ENCODE measurements at places on chromosomes 3 and 15.

- peak; percentile 33 for DNase-seq
Measured at GRCh38 chr3:38521391-38521987, 25.3 kb downstream of the EXOG start.

GRCh38 chr3:114712728-114713492 is 419.1 kb downstream of the TIGIT start:
- no peak for DNase-seq

DNA sequence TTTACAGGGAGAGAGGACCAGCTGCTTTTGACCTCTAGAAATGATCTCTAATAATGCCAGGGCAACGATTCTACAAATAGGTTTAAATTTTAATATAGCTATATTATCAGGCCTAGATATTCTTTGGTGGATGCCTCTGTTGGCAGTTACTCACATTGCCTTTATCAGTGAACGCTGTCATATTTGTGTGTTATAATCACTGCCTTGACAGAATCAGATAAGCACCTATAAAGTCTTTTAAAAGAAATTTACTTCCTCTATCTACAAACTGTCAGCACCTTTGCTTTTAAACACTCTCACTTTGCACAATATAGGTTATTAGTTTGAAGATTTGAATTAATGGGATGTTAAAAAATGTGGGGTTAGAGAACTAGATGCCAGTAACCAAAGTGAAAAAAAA is 324.1 kb downstream of the ZIC1 start:
- no peak for DNase-seq

- no peak for DNase-seq
Measured at GRCh38 chr3:55434789-55435188, 52.3 kb downstream of the WNT5A start.

DNA sequence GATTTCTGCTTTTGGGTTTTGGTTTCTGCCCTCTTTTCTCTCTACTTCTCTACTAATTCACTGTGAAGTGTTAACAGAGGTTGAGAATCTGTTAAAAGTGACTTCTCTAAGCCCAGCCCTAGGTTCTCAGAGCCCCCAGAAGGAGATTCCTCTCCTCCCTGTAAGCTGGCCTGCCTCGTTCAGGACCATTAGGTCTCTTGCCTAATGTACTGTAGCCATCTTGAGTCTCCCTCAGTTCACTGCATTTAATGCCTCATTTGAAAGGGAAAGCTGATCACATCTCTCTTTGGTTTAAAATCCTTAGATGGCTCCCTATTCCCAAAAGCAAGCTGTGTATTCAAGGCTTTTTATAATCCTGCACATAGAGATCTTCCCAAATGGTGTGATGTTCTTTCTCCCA is 16.3 kb downstream of the RTP1 start:
- no peak for DNase-seq

DNA sequence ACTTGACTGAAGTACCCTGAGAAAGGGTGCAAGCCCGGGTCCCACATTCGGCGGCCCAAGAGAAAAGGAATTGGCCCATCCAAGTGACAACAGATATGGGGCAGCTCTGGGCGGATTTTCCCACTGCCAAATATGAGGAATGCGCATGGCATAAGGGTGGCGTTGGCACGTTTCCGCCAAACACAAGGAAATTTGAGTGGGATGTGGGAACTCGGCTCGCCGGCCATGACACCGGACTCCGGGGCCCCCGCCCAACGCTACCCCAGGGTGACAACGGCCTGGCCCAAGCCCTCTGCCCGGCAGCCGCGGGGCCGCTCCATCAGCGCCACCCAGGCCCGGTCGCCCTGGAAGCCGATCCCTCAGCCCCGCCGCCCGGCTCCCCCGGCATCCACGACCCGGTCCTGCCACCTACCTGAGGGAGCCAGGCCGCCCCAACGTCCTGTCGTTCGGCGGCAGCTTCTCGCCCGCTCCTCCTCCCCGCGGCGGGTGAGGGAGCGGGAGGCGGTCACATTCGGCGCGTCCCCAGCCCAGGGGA is 449 bp downstream of the RAF1 start:
- DNase-seq: peak; percentile 82

GRCh38 chr3:127224118-127224517 is 31.2 kb downstream of the PRR23E start:
- no peak for DNase-seq

- DNase-seq: no peak
Measured at GRCh38 chr3:187773233-187774184, 28.2 kb upstream of the BCL6 start.

DNA sequence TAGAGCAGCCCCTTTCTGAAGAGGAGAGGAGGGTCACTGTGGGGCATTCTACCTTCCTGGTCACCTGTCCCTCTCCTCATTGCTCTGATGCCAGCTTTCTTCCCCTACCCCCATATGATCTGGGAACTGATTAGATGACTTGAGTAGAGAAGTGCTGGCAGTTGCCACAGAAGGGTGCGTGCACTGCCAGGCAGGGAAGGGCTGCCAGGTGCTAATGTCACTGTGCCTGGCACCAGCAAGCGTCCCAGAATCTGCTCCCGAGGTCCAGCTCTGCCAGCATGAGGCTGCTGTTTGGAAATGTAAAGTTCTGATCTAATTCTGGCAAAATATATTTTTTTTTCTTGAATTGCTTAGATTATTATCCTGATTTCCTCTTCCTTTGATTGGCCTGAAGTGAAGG is 52.8 kb downstream of the PPM1L start:
- DNase-seq: no peak

- no peak for DNase-seq
Measured at GRCh38 chr3:71542521-71543370, 40.8 kb downstream of the FOXP1 start.

- DNase-seq: no peak
Measured at GRCh38 chr3:40464339-40465110, 7.4 kb downstream of the RPL14 start.

DNA sequence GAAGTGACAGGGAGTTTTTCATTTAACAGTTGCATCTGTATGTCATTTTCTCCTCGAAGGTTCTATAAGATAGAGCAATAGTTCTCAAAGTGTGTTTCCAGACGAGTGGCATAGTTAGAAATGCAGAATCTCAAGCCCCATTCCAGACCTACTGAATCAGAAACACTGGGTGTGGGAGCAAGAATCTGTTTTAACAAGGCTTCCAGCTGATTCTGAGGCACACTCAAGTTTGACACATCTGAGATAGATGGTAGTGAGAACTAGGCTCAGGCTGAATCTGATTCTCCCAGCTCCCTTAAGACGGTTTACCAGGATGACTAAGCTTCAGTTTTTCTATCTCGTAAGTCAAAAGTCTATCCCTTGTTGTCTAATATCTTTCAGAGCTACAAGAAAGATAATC is 159.8 kb upstream of the NUDT16 start:
- no peak for DNase-seq

DNA sequence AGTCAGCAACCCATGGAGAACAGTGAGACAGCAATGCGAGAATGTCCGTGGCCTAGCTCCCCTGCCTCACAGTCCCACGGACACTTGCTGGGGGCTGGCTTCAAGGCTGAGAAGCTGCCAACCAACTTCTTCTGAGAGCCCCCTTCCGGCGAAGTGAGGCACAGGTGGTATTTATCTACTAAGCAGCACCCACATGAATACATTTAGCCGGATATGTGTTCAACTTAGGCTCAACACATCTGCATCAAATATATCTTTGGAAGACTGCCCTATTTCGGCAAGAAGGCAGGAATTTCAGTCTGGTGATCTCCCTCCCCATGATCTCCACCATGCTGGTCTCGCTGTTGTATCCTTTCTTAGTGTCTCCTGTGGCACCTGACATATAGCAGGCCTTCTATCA is 340.9 kb upstream of the NR2E3 start:
- no peak for DNase-seq
